ENCODE measurements at places on chromosomes 11 and 22. TPM values are rescaled to one million over a fixed set of nuclear protein-coding genes. Genes with fewer than 3 reads are reported as not detected.

PRR5L gene
- 13.7 TPM for total RNA-seq

CFAP300 gene
- 5.2 TPM for total RNA-seq

PNPLA5 gene
- total RNA-seq, result 0.06 TPM

CRYBB3 gene
- total RNA-seq, result 0.09 TPM

TCN2 gene
- 4.7 TPM for total RNA-seq
